ENCODE measurements at places on chromosomes 6 and 20.

GRCh38 chr6:132490478-132491204, 22.3 kb downstream of the STX7 start:
- no peak for DNase-seq

- no peak for DNase-seq
Observed at GRCh38 chr6:16403831-16404230, 165.4 kb downstream of the GMPR start.

DNA sequence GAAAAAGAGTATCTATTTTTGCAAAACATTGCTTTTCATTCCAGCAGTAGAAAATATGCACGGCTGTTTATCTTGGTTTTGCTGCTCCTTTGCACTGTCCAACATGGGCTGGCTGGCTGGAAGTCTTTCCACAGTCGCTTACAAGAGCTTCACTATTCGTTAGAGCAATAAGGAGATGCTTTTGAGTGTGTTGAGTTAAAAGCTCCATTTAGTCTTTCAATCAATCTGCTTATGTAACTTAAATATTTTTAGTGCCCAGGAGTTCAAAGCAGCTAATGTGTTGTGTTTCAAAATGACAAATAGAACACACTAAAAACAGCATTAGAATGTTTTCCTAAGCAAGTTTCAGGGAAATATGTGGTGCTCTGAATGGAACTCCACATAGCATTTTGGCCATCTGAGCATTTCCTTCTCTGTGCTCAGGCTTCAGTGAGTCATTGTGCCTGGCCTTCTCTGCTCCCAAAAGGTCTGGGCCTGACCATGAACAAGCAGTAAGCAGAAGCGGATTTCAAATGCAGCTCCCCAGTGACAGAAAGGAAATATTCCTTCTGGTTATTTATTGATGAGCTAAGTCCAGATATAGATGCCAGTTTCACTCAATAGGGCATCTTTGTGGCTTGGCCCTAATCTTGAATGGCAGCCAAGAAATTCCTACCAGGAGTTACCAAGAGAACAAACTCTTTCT, 580.3 kb downstream of the TENT5A start:
- DNase-seq = peak; percentile 6

DNA sequence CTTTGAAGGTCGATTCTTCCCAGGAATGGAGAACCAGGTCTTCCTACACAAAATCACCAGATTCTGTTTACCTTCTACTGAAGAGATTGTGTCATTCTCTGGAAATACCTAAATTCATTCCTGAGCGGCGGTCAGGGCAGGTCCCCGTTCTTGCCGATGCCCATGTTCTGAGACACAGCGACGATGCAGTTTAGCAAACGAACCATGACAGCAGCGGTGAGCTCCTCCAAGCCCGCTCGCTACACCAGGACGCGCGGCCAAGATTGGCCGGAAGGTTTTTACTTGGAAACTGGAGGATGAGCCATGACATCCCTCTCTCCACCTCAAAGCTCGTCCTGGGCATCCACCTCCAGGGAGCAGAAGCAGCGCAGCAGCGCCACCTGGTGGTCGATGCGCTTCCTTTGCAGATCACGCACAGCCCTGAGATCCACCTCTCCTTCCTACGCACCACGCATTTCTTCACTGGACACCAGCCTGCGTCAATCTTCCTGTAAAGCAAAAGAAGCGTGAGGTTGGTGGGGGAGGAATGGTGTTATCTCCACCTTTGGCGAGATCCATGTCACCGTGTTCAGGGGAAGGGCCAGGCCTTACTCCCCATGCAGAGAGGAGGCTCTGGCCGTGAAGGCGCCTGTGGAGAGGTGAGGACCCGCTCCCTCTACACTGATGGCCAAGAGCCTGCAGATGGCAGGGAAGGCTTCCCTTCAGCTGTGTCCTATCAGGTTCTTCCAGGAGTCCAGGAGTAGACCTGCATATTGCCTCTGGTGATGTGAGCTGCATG, 9.9 kb upstream of the HLA-B start:
- DNase-seq = peak; percentile 90

- no peak for DNase-seq
Observed at GRCh38 chr6:155706341-155706740, 250.7 kb upstream of the NOX3 start.

GRCh38 chr20:20765696-20766365, 53.4 kb upstream of the RALGAPA2 start:
- no peak for DNase-seq

- no peak for DNase-seq
Observed at GRCh38 chr20:34772437-34772836, 53.0 kb downstream of the NCOA6 start.

Measured in cardiac muscle cell (in vitro differentiated cells and primary cell).